ENCODE measurements at places on chromosomes 5 and 9.

GRCh38 chr5:95554331-95554646, 488 bp downstream of the SKIC3 start:
- DNase-seq = no peak

- DNase-seq = no peak
These were observed 15.9 kb downstream of the ATP6V0E1 start for GRCh38 chr5:172999372-172999973.

- no peak for DNase-seq
These were observed 44.1 kb downstream of the ANGPTL2 start for GRCh38 chr9:127078336-127078735.

DNA sequence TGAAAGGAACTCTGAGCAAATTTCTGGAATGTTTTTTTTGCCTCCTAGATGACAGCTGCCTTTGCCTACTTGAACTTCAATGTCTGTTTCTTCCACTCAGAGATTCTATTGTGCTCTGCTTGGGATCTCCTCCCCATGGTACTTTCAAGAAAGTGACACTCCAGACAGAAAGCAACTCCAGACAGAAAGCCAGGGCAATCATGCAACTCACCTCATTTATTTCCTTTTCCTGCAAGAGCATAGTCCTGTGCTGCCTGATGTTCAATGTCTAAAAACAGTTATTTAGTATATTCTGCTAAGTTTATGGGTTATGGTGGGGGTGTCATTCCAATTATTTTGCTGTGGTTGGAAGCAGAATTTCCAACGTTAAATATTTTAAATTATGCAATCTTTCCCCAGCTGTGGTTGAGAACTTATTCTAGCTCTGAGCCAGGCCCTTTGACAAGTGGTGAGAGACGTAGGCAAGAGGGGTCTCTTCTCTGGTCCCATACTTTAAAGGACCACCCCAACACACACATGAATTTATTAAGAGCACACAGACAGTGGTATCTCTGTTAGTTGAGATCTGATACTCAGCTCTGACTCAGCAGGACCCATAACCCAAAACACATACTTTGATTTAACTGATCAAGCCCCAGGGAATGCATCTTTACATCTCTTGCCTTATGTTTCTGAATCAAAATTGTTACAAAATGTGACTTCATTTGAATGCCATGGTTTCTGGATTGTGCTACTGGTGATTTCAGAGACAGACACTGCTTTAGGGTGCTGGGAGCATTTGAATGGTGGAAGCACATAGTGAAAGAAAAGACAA, 39.5 kb upstream of the MAMDC2 start:
- DNase-seq = no peak

GRCh38 chr5:103014983-103015382, 105.0 kb downstream of the GIN1 start:
- DNase-seq = no peak

GRCh38 chr5:16891033-16891432, 45.1 kb downstream of the MYO10 start:
- no peak for DNase-seq

- DNase-seq = no peak
These were observed 48.5 kb downstream of the PLGRKT start for GRCh38 chr9:5389109-5389732.

Data from putamen (tissue), 1 donor.